ENCODE measurements at places on chromosomes 11 and 22.

GRCh38 chr11:12206529-12206928 is 96.1 kb downstream of the MICAL2 start:
- DNase-seq = no peak

- DNase-seq = no peak
Observed at GRCh38 chr22:25172153-25172552, 27.5 kb upstream of the CRYBB3 start.

- no peak for DNase-seq
Observed at GRCh38 chr22:30420347-30421125, 5.0 kb upstream of the MTFP1 start.

GRCh38 chr11:78441956-78442355 is 24.3 kb upstream of the GAB2 start:
- no peak for DNase-seq

DNA sequence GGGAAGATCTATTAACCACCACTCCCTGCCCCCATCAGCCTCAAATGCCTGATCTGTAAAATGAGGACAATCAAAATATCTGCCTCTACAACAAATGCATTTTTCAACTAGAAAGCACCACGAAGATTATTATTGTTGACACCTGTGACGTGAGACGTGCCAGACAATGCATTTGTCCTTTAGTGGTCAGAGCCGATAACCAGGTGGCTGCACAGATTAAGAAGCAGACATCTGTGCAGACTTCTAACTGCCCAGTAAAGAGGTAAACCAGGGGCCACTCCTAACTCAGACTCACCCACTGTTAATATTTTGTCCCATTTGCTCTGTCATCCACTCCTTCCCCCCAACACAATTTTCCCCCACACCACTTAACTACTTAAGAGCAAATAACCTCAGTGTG is 11.7 kb downstream of the PLEKHA7 start:
- DNase-seq = no peak

GRCh38 chr22:29871684-29872083 is 11.3 kb upstream of the MTMR3 start:
- DNase-seq = peak; percentile 60

GRCh38 chr11:113907681-113908080 is 3.1 kb downstream of the HTR3B start:
- no peak for DNase-seq

- no peak for DNase-seq
Observed at GRCh38 chr11:2100361-2101170, 38.6 kb downstream of the IGF2 start.

DNA sequence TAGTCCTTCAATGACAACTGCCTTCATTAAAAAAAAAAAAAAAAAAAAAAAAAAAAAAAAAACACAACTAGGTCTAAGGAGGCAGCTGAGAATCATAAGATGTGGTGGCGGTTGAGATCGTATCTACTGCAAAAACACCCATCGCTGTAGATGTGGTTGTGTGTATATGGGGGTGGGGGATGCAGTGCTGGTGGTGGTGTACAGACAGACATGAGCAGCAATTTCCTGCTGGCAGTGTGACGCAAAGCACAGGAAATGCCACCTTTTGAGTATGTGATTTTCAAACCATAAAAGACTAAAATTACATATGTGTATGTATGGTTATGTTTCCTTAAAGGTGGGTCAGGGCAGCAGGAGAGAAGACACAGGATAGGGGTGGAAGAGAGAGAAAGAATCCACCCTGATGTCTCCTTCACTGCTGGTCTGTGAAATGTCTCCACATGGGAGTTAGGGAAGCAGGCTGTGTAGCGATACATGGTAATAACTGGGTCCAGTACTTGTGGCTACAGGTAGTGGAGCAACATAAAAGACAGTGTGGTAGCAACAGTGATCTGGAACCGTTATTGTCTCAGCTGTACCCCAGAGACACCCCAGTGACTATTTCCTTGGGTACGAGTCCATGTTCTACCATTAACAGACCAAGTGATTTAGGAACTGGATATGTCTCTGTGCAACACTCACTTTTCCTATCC is 57.9 kb downstream of the SYTL2 start:
- no peak for DNase-seq

GRCh38 chr22:50337262-50338041 is 5.7 kb upstream of the PPP6R2 start:
- DNase-seq = no peak

DNA sequence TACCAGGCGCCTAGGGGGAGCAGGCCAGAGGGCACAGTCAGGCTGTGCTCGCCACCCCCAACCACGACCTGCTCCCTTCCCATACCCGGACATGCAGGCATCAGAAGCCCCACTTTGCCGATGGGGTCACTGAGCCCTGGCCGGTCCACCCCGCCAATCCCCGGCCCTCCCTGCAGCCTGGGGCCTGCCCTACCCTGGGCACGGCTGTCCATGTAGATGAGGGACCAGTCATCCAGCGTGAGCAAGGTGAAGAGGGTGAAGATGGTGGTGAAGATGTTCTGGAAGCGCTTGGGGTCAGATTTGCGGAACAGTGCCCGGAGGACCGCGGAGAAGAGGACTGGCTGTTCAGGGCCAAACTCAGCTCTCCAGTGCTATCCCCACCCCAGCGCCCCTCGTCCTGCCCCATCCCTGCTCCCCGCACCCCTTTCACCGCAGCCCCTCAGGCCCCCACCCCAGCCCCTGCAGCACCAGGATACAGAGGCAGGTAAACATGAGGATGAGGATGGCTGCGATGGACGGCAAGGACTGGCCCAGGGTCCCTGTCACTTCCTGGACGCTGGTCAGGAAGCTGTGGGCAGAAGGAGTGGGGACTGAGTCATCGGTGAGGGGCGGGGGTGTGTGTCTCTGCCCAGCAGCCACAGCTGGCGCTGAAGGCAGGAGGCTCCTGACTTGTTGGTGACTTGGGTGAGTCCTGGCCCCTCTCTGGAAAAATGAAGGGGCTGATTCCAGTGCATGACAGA is 5.5 kb downstream of the CATSPER1 start:
- DNase-seq = no peak

GRCh38 chr22:19981171-19981960 is 35.3 kb downstream of the ARVCF start:
- DNase-seq = no peak

DNA sequence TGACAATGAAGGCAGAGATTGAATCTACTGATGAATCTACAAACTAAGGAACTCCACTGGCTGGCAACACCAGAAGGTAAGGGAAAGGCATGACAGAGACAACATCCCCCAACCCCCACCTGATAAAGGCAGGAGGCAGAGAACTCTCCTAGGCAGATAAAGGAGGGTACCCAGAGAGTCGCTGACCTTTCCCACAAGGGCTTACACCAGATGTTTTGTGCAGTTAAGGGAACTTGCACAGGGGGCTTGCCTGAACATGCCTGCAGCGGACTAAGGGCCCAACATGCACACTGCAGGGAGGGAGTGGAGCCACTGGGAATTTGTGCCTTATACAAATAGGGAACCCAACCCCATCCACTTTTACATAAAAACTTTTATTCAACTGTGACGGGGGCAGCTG is 1996.9 kb upstream of the RAG2 start:
- DNase-seq = no peak

GRCh38 chr22:42892571-42893316 is 35.7 kb upstream of the ARFGAP3 start:
- DNase-seq = peak; percentile 45

GRCh38 chr11:3158131-3158591 is 6.9 kb downstream of the OSBPL5 start:
- DNase-seq = no peak

DNA sequence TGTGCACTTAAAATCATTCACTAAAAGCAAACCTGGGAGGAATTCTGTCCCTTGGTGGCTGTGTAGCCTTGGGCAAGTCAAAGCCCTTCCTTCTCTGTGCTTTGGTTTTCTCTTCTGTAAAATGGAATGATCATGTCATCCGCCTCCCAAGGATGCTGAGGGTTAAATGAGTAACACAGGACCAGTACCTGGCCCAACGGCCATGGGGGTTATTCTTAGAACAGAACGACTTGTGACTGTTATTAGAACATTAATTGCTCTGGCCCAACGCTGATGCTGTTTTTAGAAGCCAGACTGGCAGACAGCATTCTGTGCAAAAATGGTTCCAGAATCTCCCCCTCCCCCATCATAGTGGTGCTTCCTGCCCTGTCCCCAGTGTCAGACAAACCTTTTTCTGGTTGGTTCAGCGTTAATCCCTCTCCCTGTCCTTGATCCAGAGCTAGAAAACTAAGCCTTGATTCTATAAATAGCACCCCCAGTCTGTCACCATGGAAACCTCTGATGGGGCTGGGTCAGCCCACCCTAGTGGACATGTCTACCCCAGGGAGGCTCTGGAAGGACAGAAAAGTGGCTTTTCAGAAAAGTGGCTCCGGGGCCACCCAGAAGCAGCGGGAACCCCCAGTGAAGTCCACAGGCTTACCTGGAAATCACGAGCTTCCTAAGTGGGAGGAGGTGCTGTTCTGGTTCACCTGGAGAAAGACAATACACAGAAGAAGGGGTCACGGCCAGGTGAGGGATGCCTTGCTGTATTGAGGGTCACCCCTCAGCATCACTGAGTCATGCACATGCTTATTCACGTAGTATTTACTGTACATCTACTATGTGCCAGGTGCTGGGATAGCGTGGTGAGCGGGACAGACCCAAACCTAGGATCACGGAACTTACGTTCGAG is 15.5 kb upstream of the TFIP11 start:
- DNase-seq = no peak
